ENCODE measurements at places on chromosomes 3 and 15.

DNA sequence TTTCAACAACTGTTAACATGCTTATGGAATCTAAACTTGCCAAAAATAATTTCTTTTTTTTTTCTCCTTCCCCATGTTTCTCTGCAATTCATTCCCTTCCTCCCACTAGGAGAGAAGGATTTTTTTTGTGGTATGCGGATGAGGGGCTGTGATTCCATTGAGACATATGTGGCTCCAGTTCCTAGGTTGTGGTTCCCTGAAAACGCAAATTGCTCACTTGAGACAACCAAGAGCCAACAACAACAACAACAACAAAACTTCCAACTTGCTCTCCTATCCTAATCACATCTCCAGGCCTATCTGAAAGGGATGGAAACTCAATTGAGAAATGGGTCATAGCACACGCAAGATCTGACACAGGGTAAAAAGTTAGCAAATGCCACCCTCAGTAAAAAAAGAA is 406.5 kb upstream of the TGFBR2 start:
- no peak for DNase-seq

- DNase-seq: no peak
Observed at GRCh38 chr3:156350781-156351180, 204.1 kb downstream of the SSR3 start.

- no peak for DNase-seq
Observed at GRCh38 chr15:40066589-40066988, 27.6 kb upstream of the SRP14 start.

DNA sequence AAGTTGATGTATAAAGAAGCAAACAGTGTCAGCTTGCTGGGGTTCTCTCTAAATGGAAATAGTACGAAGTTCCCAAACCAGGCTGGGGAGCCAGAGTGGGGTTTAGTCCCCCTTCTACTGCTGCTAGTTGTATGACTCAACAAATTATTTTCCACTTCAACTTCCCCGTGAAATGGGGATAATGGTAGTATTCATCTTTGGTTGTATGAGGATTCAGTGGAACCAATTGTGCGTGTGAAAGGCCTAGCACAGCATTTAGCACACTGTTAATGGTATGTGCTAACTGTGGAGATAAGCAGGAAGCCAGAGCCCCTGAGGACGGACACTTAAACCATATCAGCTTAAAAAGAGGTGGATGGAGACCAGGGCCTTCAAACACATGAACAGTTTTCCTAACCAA is 4.2 kb downstream of the SORD start:
- no peak for DNase-seq

DNA sequence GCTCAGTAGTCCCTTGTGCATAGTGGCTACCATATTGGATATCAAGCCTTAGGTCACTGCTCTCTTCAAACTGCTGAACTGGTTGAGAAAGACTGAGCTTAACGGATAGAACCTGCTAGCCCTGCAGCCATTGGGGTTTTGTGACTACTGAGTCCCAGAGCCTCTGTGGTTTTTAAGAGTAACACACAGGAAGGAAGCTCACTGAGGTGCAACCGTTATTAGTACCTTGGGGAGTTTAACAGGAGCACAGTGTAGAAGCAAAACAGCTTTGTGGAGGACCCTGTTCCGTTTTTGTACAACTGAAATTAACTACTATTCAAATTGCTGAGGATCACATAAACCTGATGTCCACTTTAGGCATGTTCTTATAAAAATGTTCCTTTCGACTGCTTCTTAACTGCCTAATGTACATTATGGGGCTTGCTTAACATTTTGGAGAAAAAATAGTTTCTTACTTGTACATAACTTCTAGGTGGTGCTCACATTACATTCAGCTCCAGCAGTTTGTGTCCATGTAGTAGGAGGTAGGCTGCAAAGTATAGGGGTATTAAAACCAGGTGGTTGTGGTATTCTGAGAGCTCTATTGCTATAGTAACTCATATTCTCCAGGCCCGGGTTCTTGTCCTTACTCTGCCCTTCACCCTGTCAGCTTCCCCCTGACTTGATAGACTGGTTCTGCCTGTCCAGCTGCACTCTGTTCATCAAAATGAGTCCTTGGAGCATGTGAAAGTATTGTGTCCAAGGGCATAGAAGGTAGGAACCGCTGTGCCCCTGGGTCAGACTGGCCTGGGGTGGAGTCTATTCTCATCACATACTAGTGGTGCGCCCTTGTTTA is 17.3 kb downstream of the PXK start:
- no peak for DNase-seq

GRCh38 chr15:27582726-27583410 is 516.2 kb downstream of the OCA2 start:
- no peak for DNase-seq

DNA sequence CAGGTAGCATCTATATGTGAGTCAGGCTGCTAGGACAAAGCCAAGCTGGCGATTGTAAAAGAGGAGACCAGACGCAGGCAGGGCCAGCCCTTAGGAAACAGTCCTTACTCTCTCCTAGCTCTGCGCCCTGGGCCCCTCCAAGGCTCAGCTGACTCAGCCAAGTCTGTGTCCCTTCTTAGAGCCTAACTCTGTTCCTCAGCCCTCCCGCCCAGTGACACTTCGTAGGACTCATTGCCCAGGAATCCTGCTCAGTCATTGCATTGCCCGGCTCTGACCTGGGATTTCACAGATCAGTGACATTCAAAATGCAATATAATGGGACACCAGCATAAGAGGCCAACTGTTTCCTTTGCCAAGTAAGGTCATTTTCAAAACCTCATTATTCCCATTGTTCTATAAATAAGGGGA is 244.2 kb downstream of the TLE3 start:
- no peak for DNase-seq

- no peak for DNase-seq
Observed at GRCh38 chr3:191262650-191263049, 63.6 kb downstream of the OSTN start.

DNA sequence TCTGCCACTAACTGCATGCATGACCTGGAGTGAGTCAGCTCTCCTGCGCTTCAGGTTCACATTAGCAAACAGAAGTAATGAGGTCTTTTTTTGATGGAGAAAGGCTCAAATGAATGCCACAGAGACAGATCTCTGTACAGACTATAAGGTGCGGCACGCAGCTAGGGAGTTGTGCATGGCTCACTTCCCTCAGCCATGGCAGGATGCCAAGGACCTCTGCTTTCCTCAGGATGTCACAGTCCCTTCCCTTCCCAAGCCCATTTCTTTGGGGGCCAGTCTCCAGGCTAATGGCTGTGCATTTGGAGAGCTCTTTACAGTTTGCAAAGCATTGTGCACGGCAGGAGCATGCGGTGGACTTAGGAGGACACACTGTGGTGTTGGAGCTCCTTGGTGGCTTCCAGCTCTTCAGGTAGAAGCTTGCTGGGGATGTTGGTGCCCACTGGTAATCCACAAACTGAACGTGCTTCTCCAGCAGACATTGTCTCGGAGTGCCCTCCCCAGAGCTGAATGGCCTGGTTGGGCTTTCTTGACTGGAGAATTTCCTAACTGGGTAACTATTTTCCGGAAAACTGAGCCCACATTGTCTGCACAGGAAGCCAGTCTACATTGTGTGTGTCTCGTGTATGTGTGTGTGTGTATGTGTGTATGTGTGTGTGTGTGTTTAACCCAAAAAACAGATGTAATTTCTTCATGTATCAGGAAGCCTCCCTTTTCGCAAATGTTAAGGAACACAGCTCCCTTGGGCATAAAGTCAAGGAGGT is 172.5 kb upstream of the TLE3 start:
- DNase-seq: no peak

GRCh38 chr15:94509259-94509658 is 277.9 kb downstream of the MCTP2 start:
- DNase-seq: no peak

GRCh38 chr15:94532226-94532625 is 300.9 kb downstream of the MCTP2 start:
- DNase-seq: no peak

GRCh38 chr3:51999846-52000245 is 4.2 kb upstream of the RPL29 start:
- DNase-seq: no peak

- no peak for DNase-seq
Observed at GRCh38 chr15:72205273-72205672, 7.7 kb upstream of the GRAMD2A start.

GRCh38 chr15:80591938-80592825 is 102.9 kb upstream of the ABHD17C start:
- DNase-seq: no peak

DNA sequence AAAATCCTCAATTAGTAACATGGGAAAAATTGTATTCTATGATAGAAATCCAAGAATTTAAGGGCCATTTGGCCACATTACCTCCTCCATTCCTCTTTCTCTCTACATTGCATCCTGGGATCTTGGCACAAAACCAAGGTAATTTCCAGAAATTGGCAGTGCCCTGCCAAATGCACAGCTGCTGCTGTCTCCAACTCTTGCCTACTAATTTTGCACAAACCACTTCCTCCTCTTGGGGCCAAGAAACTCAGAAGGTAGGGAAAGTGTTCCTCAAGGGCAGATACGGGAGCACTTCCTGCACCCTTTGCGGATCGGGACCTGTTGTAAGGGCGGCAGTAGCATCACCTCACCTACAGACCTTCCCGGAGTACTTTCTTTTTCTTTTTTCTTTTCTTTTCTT is 57.8 kb downstream of the MAP3K13 start:
- no peak for DNase-seq

- DNase-seq: no peak
Observed at GRCh38 chr3:195394024-195394423, 48.8 kb downstream of the ACAP2 start.

- DNase-seq: no peak
Observed at GRCh38 chr3:160874736-160875135, 118.7 kb downstream of the PPM1L start.

GRCh38 chr15:74540761-74541493 is at the start of gene ARID3B:
Gene ARID3B (plus strand): TSS chr15:74541220. CDS start chr15:74543937, 2,717 bp downstream.
- peak; percentile 89 for DNase-seq

GRCh38 chr3:51953445-51953844 is 1.7 kb upstream of the GPR62 start:
- no peak for DNase-seq

GRCh38 chr15:48624700-48625099 is 20.8 kb downstream of the FBN1 start:
- DNase-seq: no peak

DNA sequence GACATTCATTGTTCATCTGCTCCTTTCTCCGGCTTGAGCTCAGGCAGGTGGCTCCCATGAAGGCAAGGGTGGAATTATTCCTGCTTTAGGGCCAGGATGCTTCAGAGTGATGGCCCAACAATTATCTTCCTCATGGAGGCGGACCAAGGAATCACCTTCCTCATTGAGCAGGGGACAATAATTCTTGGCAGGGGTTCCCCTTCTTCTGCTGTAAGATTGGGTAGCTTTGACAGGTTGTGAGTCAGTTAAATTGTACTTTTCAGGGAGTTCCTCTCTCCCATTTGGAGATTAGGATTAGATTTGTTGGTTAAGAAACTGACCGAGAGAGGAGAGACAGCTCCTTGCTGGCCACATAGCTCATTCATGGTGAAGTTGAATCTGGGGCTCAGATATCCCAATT is 31.4 kb upstream of the CD47 start:
- DNase-seq: no peak

- no peak for DNase-seq
Observed at GRCh38 chr3:133254151-133254550, 145.7 kb upstream of the BFSP2 start.

DNA sequence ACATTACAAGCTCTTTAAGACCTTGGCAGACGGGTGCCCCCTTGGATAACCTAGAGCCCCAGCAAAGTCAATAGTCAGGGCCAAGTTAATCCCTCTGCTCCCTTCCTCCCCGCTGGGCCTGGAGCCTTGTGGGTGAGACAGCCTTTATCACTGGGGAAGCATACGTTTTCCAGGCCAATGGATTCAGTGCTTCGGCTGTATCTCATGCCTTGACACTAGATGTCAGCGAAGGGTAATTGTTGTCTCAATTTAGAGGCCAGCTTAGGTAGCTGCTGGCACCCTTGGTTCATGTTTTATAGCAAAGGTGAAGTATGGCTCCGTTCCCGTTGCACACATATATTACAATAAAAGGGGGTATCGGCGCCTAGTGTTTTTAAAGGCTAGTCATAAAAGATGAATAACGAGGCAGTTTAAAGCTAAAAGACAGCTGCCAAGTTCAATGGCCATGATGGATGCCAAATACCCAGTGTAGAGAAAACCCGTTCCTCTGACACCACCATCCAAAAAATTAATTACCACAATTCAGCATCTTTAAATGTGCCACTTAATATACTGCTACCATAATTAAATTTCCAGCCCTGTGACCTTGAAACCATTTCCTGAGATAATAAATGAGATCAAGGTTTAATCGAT is 52.3 kb upstream of the BNIP2 start:
- no peak for DNase-seq

DNA sequence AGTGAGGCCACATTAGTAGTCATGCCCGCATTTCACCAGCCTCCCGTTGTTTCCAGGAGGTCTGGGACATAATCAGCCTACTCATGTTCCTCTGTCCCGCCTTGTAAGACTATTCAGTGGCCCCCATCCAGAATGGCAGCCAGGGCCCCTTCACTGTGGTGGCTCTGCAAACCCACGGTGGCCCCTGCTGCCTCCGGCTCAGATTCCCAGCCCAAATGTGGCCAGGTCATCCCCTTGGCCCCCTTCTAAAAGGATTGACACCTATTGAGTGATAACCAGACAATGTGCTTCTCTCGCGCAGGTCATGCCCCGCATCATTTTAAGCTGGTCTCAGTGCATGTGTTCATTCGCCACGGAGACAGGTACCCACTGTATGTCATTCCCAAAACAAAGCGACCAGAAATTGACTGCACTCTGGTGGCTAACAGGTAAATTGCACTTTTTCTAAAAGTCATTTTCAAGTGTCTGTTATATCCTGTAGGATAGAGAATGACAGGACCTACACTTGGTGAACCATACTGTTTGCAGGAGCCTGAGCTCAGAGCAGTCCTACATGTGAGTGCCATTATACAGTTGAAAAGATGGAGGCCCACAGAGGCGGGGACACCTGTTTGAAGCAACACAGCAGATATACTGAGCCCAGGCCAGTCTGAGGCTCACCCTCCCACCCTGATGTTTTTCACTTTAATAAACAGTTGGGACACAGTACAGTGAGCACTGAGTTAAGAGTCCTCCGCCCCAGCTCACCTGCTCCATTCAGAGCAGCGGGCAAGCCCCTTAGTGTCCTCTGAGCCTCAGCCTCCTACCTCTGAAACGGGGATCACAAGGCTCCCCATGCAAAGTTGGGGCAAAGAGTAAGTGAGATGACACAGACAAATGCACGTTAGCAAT is 47.7 kb downstream of the PXYLP1 start:
- no peak for DNase-seq

DNA sequence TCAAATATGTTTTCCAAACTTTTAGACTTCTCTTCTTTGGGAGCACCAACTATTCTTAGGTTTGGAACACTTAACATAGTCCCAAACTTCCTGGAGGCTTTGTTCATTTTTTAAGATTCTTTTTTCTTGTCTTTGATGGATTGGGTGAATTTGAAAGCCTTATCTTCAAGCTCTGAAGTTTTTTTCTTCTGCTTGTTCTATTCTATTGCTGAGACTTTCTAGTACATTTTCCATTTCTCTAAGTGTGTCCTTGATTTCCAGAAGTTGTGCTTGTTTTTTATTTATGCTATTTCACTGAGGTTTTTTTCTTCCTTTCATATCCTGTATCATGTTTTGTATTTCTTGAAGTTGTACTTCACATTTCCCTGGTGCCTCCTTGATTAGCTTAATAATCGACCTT is 97.5 kb downstream of the PLSCR2 start:
- no peak for DNase-seq

Data from activated CD8-positive, alpha-beta memory T cell treated with anti-CD3 and anti-CD28 coated beads for 4 hours (primary cell).